ENCODE measurements at places on chromosomes 1 and 21.
A peak's percentile ranks its signal among the peaks of the same experiment; 100 is the strongest.

DNA sequence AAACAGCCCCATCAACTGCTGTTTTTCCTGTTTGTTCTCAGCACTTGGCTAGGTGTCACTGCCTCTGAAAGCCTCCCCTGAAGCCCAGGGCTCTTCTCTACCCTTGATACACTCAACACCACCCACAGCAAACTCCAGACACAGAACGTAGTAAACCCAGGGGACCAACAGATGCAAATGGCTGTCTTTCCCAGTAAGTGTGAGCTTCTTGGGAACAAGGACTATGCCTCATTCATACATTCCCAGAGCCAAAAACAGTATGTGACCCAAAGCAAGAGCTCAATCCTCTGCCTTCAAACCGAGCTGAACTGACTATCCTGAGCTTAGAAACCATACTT is 4.4 kb downstream of the LBR start:
- DNase-seq, result no peak

DNA sequence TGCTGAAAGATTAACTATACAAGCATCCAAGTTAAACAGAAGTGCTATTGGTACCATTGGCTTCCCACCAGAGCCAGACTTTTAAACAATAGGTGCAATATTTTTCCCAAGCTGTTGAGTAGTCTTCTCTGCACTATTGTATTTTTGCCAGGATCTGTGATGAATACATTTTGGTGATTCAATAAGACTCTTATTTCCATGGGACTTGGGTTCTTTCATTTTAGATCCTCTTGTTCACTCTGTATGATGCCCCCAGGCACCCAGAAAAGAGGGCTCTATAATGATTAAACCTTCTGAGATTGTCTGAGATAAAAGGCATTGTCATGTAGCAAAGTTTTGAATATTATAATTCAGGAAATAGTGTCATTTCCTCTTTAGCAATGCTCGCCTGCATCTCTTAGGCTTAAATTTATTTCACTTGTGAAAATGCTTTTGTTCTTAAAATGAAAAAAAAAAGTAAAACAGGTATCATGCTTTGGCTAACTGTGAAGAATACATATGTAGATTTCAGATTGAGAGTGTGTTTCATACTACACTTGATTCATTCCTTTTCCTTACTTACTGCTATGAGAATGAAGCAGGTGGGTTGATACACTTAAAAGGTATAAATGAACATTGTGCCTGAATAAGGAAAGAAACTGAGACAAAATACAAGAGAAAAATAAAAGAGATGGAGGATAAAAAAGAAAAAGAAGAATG is 275.0 kb downstream of the HMCN1 start:
- no peak for DNase-seq

DNA sequence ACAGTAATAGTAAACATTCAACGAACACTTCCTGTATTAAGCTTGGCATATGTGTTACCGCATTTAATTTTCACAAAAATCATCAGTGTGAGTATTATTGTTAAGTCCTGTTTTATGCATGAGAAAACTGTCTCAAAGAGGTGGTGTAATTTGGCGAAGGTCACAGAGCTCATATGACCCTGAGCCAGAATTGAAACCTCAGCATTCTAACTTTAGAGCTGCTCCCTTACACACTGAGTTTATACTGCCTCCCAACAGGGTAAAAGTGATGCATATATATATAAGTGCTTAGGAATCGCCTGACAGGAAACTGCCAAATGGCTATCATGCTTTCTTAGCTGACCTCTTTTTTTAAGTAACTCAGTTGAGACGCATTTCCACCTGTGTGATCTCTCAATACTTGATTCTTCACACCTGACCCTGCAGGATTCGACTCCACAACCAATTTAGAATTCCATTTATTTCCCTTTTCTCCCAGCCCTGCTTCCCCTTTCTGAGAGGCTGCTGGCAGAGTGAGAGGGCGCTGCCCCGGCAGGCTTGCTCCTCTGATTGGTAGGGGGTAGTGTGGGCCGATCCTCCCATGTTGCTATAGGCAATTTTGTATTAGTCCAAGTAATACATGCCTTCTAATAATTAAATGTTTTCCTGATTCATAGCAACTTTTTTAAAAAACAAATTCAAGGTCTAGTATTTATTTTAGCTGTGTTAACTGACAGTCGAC is 40.5 kb downstream of the ZBTB40 start:
- no peak for DNase-seq

DNA sequence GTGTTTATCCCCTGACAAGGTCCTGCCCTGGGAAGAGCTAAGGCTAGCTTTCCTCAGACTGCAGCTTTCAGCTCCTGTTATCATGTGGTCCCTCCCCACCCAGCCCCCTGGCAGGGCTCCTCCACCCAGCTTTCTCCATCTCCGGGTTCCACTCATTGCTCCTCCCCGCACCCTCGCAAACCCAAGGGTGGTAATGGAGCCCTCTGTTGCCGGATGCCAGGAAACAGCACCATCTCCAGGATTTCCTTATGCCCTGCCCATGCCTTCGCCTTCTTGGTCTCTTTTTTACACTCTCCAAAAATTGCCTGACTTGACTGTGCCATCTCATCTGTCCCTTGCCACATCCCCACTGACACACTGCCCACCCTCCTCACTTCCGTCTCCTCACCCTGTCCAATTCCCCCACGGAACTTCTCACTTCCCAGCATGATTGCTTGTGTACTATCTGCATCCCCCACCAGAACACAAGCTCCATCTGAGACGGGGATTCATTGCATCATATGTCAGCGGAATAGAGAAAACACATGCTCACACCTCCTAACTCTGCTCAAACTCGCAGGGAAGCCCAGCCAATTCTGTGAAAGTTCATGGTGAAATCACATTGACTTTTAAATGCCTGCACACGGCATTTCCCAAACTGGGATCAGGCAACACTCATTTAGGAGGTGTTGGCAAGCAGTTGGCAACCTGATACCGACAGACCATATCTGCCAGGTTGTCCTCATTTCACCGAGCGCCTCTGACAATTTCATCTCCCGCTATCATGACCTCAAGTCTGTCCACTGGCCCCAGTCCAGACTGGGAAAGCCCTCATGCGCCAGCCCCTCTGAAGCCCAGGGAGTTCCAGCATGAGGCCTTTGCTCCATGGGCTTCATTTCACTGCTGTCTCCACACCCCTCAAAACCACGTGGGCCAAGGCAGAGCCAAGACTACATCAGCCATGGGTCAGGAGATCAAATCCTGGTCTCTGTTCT is 201.1 kb downstream of the MATN1 start:
- peak; percentile 92 for DNase-seq

- peak; percentile 2 for DNase-seq
Observed at GRCh38 chr1:2991753-2992495, 29.3 kb upstream of the ACTRT2 start.

DNA sequence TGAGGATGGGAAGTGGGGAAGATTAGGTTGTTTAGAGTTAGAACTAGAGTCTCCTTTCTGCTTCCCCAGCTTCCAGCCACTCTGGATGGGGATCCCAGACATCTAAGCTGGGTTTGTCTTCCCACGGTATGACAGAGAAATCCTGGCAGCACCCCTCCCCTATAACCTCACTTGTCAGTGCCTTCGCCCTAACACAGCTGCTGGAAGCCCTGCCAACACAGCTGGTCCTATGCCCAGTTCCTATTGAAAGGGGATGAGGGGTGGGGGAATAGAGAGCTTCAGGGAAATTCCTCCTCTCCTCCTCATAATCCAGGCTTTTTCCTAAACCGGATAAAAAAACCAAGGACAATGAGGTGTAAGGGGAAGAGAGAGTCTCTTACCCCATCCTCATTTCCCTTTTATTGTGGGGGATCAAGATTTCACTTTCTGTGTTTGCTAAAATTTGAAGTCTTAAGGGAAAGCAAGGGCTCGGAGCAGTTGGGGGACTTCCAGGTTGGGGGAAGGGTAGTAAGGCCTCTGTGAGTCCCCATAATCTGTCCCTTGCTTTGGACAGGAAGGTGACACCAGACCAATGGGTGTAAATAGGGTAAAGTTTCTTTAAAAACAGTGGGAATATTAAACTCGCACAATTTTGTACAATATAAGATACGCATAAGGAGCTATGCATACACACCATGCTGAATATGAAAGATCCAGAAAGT is 590 bp downstream of the TMOD4 start:
- peak; percentile 47 for DNase-seq

DNA sequence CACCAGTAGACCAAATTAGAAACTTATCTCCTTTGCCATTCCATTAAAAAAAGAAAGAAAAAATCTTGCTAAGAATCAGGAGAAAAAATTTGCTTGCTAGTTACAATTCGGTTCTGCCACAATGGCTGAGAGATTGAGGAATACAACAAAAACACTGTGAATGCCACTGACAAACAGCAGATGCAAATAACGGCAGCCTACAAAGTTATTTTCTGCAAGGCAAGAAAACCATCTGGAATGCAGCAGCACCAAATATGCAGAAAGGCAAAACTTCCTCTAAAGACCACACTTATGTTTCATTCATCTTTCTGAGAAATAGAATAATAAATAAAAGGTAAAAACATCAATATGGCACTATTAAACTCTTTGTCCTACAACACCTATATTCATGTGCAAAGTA is 75.7 kb downstream of the ENAH start:
- DNase-seq, result no peak

All from right cardiac atrium (tissue), 5 donors.